ENCODE measurements at places on chromosomes 12 and 14.

GRCh38 chr12:53200107-53200457, 7.0 kb downstream of the ITGB7 start:
- DNase-seq = no peak

GRCh38 chr12:39372204-39372925, 70.6 kb downstream of the KIF21A start:
- DNase-seq = no peak

DNA sequence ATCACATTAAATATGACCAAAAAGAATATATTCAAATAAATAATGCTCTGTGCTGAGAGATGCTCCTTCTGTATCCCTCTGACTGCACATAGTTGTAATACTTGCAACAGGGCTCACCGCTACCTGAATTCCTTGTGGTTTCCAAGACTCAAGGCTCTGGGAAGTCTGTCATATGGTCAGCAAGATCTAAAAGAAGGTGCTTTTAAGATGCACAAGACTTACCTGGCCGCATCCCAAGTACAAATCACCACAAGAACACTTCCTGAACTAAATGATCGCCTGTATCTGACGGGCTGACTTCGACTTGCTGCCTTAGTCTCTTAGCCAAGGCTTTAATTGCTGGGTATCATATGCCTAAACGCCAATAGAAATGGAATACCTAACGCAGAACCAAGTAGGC, 67.2 kb downstream of the HECTD4 start:
- no peak for DNase-seq

- no peak for DNase-seq
These were observed 41.8 kb upstream of the DHRS7 start for GRCh38 chr14:60206837-60207533.

- DNase-seq = no peak
These were observed 13.7 kb downstream of the PPP1R13B start for GRCh38 chr14:103833711-103834110.

- DNase-seq = no peak
These were observed 270.6 kb upstream of the TBX3 start for GRCh38 chr12:114954511-114955055.

- DNase-seq = no peak
These were observed 29.7 kb downstream of the FRMD6 start for GRCh38 chr14:51681411-51681810.

DNA sequence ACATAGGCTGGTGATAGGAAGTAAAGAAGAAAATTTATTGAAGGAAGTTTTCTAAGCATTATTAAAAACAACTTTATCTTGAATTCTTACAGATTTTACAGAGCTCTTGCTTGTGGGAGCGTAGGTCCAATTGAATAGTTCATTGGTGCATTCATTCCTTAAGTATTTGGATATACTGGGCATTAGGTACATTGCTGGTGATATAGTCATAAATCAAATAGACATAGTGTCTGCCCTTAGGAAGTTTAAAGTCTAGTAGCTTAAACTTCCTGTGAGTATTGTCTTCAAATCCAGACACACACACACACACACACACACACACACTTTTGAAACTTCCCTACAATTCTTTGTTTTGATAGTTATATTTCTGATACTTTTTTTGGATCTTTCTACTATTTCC, 226.7 kb downstream of the FUT8 start:
- DNase-seq = no peak

DNA sequence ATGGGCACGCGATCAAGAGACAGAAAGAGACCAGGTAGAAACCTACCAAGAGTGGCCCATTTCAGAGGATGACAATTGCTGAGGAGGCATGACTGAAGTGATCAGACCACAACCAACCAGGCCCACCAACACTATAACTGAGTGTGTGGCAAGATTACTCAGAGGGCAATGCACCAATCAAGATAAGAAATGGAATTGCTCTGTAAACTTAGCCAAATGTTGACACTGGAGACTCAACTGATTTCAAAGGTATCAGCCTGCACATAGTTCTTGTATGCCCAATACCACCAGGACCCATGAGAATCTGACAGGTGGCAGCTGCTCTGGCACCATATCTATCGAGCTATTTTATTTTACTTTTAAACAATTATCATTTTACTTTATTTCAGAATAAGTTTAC, 128.9 kb downstream of the FOXN3 start:
- no peak for DNase-seq

DNA sequence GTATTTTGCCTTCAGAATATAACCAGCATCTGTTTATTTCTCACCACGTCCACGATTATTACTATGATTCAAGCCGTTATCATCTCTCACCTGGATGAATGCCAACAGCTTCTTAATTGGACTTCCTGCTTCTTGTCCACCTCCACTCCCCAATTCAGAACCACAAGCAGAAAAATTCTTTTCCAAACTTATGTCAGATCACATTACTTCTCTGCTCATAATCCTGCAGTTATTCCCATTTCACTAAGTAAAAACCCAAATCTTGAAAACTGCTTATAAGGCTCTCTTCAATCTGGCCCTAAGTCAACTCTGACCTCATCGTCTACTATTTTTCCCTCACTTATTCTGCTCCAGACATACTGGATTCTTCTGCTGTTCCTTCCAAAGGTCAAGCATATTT, 2.0 kb downstream of the CRY1 start:
- DNase-seq = no peak

GRCh38 chr12:49783917-49784676, 42.7 kb downstream of the TMBIM6 start:
- DNase-seq = no peak

DNA sequence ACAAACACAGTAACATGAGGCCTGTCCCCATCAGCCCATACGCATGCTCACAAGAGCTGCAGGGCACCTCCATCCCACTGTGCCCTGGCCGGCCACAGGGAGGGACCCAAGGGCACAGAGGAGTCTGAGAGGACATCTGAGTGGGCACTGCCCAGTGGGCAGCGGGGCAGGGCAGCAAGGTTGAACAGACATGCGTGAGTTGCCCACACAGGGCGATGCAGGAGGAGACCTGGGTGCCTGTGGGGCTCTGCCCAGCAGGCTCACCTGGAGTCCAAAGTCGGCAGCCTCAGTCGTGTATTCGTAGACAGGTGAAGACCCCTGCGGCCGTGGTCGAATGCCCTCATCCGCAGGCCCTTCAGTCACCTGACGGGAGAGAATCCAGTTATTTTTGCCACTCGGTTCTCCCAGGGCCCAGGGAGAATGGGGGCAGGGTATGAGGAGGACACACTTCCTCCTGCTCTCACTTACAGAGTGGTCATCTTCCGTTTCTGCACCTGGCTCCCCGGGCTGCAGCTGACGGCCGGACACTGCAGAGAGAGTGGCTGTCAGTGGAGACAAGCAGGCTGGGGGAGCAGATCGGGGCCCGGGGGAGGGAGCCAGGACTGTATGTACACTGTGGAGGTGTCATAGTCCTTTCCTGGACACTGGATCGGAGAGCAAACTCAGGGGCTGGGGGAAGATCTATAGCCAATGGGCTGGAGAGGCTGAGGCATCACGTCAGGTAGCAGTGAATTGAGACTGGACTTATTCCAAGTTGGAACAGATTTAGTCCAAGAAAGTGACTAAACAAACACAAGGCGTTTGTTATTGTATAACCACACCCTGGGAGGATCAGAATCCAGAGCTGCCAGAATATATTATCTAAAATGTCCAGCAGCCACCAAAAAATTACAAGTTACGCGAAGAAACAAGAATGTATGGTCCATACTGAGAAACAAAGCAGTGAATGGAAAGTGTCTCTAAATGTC, 20.7 kb downstream of the AHNAK2 start:
- no peak for DNase-seq
